ENCODE measurements at places on chromosomes 6 and 20. TPM values are rescaled to one million over a fixed set of nuclear protein-coding genes. Genes with fewer than 3 reads are reported as not detected.
A peak's percentile ranks its signal among the peaks of the same experiment; 100 is the strongest.

The NT5E gene
- 31.2 TPM for total RNA-seq

The EYA2 gene
- total RNA-seq = 30.0 TPM

The ANKRD6 gene
- 30.9 TPM for total RNA-seq

The ABHD12 gene
- total RNA-seq = 84.7 TPM

The BTNL2 gene
- not detected for total RNA-seq

The CCN6 gene
- not detected for total RNA-seq

The ZNF334 gene
- 23.3 TPM for total RNA-seq

The SYNDIG1 gene
- 4.5 TPM for total RNA-seq

The FILIP1 gene
- 3.3 TPM for total RNA-seq

The MPIG6B gene
- total RNA-seq = not detected

The PRPH2 gene
- total RNA-seq = 0.27 TPM

The ZBTB24 gene
- total RNA-seq = 8.2 TPM

The RHAG gene
- total RNA-seq = not detected

The PSORS1C2 gene
- not detected for total RNA-seq

The CST7 gene
- 3.6 TPM for total RNA-seq

The TNFRSF21 gene
- 22.5 TPM for total RNA-seq

The CDSN gene
- 0.50 TPM for total RNA-seq

The SOX4 gene
- 44.1 TPM for total RNA-seq

The KCNG1 gene
- 57.9 TPM for total RNA-seq

- DNase-seq = peak; percentile 48
Observed at GRCh38 chr6:170290296-170291128, at the start of gene DLL1. Gene DLL1 (minus strand): TSS chr6:170291078. CDS start chr6:170290139, 939 bp downstream.

- no peak for DNase-seq
Observed at GRCh38 chr6:17869753-17870050, 117.7 kb downstream of the KIF13A start.

- no peak for DNase-seq
Observed at GRCh38 chr20:44234566-44235317, 12.4 kb upstream of the GDAP1L1 start.

- no peak for DNase-seq
Observed at GRCh38 chr20:41619360-41620100, 1.4 kb upstream of the CHD6 start.

- no peak for DNase-seq
Observed at GRCh38 chr6:25027221-25027916, 91.6 kb upstream of the RIPOR2 start.

GRCh38 chr6:73329201-73329600 lies 24.9 kb downstream of the DPPA5 start:
- DNase-seq = no peak

DNA sequence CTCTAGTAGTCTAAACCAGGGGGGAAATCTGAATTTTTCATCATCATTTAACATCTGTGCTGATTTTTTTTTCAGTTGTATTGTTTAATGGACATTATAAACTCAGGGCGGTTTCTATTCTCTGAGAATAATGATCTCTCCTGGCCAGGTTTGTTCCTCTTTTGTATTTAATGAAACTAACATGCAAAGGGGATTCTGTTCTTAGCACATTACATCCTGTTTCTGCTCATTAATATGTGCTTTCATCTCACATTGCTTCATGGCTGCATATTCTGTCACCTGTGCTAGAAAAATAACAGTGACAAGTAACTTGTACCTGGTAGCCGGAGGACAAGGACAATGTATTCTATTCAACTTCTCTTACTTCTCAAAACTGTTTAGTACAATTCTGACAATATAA lies 806 bp downstream of the HLA-DOB start:
- no peak for DNase-seq

GRCh38 chr6:63269470-63269869 lies 50.3 kb downstream of the LGSN start:
- DNase-seq = no peak

- DNase-seq = no peak
Observed at GRCh38 chr6:109998159-109998785, 20.2 kb downstream of the GPR6 start.

- DNase-seq = peak; percentile 91
Observed at GRCh38 chr6:26196846-26197635, 109.8 kb downstream of the HFE start.

DNA sequence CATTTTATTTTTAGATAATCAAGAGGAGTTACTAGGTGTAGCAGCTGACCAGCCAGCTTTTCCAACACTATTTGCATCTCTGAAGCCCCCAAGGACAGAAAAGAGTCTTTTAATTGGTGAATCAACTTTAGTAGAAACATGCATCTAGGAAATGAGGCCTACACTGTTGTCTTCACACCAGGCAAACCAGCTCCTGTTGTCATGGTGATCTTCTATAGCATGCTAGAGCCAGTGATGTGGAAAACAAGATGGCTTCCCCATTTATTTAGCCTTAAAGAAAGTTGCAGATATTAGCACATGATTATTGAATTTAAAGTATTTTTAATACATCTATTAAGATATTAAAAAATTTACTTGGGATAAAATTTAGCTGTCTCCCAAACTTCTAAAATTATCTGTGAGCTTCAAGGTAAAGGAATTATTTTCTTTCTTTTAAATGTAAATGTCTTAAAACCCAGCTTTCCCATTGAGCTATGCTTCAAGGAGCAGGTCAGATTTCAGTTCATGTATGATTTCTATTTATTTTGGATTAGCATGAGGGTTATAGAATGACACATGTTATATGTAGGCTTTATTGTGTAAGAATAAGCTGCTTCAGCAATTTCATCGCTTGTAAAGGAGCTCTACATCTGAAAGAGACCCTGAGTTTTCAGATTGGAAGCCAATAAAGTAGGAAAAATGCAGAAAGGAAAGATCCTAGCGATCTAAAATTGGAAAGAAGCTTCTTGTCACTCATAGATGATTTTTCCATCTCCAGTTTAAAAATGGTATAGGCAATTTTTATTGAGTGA lies 564.9 kb upstream of the CITED2 start:
- DNase-seq = no peak

DNA sequence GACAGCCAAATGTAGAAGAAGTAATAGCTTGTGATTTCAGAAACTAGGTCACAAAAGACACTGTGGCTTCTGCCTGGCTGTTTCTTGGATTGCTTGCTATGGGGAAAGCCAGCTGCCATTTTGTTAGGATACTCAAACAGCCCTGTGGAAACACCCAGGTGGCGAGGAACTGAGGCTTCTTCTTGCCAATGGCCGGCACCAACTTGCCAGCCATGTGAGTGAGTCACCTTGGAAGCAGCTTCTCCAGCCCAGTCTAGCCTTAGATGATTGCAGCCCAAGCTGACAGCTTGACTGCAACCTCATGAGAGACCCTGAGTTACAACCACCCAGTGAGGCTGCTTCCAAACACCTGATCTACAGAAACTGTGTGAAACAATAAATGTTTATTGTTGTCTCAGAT lies 11.9 kb upstream of the KIAA1755 start:
- no peak for DNase-seq

- DNase-seq = no peak
Observed at GRCh38 chr20:13322198-13322597, 101.1 kb downstream of the ISM1 start.

GRCh38 chr6:28003661-28004060 lies 46.6 kb downstream of the OR2B6 start:
- no peak for DNase-seq

- no peak for DNase-seq
Observed at GRCh38 chr6:81747327-81747726, 5.2 kb downstream of the TENT5A start.

DNA sequence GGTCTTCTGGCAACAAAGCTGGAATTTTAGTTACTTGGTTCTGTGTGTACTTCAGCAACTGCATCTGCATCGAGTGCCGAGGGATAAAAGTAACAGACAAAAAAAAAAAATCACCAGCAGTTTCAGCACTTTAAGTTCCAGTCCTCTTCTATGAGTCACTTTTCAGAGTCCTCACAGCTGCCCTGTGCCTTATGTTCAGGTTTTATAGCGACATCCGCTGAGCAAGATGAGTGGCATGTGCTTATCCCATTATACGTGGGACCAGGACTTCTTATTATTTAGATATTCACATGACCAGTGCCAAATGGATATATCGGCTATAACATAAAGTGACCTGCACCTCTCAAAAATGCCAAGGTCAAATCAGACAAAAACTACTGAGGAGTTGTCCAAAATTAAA lies 242.9 kb downstream of the FOXA2 start:
- DNase-seq = no peak

DNA sequence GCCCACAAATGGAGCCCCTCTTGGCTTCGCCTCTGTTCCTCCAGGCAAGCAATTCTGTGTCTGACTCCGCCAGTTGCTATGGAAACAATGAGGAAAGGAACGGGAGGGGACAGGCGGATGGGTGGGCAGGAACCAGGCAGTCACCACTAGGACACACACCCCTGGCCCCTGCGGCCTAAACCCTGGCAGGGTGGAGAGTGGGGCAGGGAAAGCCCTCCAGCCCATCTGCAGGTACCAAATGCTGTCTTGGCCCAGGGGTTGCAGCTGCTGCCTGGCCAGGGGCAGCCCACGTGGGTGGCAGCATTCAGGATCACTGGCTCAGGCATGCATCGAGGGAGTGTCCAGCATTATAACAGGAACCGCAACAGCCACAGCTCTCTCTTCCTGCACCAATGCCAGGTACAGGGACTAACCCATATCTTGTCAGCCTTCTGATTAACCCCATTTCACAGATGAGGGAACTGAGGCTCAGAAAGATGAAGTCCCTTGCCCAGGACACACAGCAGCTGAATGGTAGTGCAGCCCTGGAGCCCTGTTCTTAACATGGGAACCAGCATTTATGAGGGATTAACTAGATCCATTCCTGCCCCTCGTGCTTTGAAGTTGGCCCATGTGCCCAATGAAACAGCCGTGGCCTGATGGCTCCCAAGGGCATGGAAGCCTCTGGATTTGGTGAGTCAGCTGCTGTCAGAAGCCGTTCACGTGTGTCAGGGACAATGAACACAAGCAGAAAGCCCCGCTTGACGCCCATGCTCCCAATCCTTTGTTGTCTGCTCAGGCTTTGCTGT lies 66.3 kb downstream of the NOL4L start:
- no peak for DNase-seq

DNA sequence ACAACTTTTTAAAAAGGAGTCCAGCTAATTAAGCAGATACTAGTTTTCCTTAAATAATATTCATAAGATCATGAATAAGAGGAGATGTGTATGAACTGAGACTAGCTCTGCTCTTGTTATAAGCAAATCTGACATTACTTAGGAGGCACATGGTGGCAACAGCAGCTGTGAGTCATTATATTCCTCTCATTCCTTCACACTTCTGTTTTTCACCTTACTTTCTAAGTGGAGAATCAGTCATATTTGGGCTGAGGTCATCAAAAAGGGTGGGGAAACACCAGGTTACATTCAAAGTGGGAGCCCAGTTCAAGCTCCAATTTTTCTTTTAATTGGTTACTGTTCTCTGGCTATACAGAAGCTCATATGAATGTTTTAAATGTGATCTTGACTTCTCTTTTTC lies 6.0 kb upstream of the RIPPLY2 start:
- DNase-seq = no peak

GRCh38 chr6:106847116-106847515 lies 127.4 kb downstream of the CD24 start:
- no peak for DNase-seq

DNA sequence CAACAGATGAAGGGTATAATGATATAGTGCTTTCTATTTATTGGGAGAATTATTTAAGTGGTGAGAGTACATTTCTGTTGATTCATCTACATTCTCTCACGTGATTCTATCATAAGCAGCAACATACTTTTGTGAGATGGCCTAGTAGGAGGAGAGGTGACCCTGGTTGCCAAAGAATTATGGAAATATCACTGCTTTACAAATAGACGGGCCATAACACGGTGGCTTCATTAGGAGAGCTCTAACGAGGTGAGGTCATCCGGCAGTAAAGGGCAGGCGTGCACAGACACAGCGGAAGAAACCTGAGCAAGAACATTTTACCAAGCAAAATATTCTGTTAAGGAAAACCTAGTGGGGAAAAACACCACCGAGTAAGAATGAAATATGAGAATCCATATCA lies 337.4 kb upstream of the QKI start:
- DNase-seq = no peak

DNA sequence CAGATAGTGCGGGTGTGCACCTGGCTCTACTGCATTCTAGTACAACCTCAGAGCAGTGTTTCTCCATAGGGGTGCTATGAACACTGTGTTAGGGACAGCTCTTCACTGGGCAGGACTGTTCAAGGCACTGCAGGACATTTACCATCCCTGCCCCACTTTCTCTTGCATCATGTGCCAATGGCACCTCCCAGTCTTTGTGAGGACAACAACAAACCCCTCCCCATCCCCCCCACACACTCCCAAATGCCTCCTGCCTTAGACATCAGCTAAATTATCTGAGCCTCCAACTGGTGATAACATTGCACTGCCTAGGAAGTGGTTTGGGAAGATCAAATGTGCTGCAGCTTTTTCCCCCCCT lies 98.9 kb downstream of the FYN start:
- DNase-seq = no peak

- peak; percentile 61 for DNase-seq
Observed at GRCh38 chr6:158047127-158047518, 65.5 kb downstream of the SYNJ2 start.

- no peak for DNase-seq
Observed at GRCh38 chr6:114194362-114195026, 148.3 kb downstream of the HS3ST5 start.

GRCh38 chr6:137811121-137811915 lies 55.7 kb upstream of the TNFAIP3 start:
- DNase-seq = peak; percentile 49

GRCh38 chr6:89413006-89413400 lies 930 bp upstream of the RRAGD start:
- peak; percentile 67 for DNase-seq

GRCh38 chr20:54068495-54068894 lies 1.9 kb downstream of the BCAS1 start:
- no peak for DNase-seq

- DNase-seq = no peak
Observed at GRCh38 chr6:136890194-136890839, 31.8 kb upstream of the SLC35D3 start.

DNA sequence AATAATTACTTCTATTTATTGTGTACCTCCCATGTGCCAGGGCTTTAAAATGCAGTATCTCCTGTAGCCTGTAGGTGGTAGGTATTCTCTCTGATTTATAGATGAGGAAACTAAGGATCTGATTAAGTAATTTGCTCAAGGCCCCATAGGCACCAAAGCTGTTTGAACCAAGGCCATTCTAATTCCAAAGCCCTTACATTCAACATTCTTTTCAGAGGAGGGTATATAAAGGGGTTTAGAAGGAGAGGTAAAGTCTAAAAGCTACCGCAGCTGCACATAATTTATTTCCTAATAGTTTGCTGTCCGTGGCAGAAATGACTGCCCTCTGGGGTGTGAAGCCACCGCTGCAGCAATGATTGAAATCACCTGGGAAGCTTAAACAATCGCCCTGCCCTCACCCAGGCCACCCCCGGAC lies 95.0 kb upstream of the FAM8A1 start:
- DNase-seq = no peak

DNA sequence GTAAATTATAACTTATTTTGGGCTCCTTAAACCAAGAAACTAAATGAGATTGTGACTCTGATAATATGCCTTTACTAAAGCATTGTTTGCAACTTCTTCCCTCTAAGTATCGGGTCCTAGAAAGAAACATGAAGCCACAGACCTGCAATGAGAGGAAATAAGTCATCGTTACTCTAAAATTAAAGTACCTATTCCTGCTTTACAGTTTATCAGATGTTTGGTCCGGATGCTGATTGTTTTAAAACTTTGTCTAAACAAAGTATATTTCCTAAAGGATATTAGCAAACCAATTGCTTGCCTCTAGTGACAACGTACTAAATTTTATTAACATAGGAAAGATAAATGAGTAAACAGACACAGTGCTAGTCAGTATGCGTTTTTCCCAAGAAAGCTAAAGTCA lies 216.8 kb downstream of the GJA1 start:
- DNase-seq = no peak

Data from prostate gland (tissue), 2 donors.